Activated T-helper 17 cell treated with anti-CD3 and anti-CD28 coated beads, Interleukin-2, amount 50 U/mL, for 72 hours (primary cell): ENCODE measurements at places on chromosomes 5 and 9.

DNA sequence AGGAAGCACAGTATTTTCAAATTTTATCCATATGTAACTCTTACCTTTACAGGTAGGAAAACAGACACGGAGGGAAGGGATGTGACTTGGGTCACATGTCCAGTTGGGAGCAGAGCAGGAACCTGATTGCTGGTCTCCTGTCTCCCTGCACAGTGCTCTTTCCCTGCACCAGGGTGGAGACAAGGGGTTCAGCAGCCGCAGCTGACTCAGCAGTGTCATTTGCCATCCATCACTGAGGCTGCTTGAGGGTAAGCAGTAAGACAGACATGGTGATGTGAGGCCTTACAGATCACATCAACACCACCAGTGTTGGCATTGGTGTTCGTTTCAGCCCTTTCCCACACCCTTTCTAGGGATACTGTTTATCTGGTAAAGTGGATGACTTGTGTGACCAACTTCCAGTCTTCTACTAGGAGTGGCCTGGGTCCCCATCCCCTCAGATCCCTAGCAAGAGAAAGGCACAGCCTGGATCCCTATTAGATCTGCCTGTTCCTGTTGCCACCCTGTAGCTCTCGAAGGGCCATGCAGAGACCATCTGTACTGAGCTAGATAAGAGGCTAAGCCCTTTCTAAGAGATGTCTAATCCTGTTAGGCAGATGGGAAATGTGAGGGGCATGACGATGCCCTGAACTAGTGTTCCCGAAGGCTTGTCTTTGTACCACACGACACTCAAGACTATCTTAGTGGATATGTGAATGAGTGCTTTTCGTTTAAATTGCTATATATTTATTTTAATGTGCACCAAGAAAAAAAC lies 29.1 kb downstream of the FRMPD1 start:
- ATAC-seq = no peak

DNA sequence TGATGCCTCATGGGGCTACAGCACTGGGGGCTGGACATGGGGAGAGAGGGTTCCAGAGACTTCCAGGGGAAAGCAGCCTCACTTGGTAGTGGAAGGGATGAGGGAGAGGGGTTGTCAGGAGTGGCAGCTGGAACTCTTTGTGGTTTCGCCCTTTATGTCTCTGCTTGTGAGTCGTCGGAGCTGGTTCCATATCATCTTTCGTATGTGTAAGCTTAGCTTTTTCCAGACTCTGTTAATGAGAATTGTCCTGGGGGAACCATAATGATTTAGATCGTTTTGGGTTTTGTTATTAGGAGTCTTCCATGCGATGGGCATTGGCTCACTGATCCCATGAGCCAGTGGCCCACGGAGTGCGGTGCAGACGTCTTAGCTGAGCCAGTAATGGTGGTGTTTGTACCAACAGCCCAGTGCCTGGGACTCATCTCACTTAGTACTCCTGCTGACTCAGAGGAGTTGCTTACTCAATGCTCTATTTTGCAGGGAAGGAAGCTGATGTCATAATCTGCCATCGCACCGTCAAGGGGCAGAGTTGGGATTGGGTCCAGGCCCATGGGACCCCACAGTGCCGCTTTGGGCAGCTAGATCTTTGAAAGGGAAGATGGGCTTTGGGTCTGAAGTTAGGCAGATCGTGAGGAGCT lies 48.5 kb downstream of the NEK6 start:
- ATAC-seq = peak; percentile 67

- ATAC-seq = no peak
These were observed 180.3 kb downstream of the C9orf50 start for GRCh38 chr9:129440435-129441186.

- no peak for ATAC-seq
These were observed 87.3 kb downstream of the CFAP90 start for GRCh38 chr5:7763621-7764072.

- ATAC-seq = peak; percentile 79
These were observed 117.1 kb upstream of the WWC1 start for GRCh38 chr5:168174376-168174775.

DNA sequence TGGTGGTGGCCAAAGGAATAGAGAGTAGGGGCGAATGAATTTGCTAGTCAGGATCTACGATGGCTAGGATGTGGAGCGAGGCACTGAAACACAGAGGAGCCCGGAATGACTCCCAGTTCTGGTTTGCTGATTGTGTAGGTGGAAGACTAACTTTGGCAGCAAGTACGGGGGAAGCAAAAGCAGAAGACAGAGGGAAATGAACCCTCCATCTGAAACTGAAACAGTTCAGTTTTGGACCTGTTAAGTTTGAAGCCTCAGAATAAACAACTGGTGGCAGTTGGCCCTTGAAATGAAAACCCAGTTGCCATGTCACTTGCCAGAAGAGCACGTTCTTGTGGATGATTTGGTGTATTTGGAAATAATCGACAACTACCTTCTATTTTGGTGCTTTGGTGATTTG lies 15.4 kb upstream of the SMIM15 start:
- no peak for ATAC-seq

DNA sequence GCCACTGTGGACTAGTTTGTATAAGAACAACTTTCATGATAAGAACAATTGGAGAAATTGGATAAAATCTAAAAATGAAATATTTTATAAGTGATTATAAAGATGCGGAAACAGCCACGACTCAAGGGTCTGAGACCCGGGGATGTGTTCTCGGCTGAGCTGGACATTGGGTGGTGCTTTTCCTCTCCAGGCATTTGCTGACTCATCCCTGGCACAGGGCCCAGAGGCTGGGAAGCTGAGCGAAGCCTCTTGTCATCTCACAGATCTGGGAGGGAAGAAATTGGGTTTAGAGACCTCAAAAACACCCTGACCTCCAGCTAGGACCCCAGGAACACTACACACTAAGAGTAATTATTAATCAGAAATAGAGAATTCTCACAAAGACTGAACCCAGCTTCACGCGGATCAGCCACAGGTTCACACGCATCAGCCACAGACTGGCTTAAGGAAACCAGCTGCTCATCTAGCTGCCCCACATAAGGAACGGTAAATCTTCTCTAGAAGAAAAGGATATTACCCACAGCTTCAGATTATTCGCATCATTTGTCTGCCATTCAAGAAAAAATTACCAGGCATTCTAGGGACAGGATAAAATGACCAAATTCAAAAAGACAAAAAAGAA lies 2.8 kb upstream of the OR2V1 start:
- no peak for ATAC-seq

DNA sequence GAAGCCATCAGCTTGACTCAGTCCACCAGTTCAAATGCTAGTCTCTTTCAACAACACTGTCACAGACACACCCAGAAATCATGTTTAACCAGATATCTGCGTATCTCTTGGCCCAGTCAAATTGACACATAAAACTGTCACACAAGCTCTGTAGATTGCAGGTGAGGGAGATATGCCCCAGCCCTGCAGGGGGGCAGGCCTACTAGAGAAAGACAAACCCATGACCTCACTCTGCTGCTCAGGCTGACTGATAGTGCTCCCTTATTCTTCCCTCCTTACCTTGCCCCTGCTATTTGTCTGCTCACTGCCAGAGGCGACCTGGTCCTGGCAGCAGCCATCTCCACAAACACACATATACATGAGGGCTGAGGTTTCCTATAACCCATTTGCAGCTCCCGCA lies 351.3 kb downstream of the DRD1 start:
- no peak for ATAC-seq

DNA sequence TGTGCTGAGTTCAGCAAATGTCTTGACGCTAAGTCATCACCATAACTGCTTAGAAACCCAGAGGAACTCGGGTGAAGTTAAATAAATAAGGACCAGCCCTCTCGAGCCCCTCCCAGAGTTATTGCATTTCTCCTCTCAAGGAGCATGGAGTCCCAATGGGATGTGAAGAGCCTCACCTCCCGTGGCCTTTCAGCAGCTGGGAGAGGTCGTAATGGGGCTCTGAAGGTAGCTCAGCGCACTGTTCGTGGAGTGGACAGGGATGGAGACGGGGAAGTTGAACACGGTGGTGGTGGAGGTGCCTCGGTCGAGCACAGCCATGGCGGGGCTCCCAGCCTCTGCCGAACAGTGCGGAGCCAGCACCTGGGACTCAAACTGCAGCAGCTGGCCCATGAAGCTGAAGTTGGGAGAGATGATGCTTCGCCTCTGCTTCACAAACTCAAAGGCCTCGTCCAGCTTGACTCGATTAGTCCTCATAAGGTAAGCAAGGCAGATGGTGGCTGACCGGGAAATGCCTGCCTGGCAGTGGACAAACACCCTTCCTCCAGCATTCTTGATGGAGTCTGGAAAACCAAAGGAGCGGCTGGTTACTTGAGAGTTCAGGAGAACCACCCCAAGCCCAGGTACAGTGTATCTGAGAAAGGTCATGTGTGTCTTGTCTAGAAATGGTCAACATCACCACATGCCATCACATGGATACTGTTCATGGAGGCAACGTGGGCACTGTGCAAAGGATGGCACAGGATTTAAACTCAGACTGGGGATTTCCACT lies 2.2 kb downstream of the DUSP1 start:
- ATAC-seq = no peak

DNA sequence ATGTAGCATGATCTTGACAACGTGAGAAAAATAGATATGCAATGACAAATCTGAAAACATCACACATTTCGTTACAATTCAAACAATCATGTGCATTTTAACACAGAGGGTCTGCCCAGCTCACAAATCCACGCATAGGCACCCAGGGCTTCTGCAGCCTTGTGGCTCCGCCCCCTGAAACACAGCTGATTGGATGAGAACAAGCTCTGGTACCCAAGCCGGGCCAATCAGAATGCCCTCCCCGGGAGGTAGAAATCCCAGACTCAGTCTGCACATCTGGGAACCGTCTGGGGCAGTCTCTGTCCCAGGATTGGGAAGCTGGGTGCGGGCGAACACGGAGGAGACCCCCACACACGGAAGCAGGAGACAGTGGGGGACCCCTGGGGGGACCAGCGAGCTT lies 137.5 kb downstream of the GAPVD1 start:
- no peak for ATAC-seq

- no peak for ATAC-seq
These were observed 125.8 kb downstream of the BOD1 start for GRCh38 chr5:173490681-173491080.

GRCh38 chr9:86836797-86837196 lies 110.5 kb downstream of the GAS1 start:
- ATAC-seq = no peak

DNA sequence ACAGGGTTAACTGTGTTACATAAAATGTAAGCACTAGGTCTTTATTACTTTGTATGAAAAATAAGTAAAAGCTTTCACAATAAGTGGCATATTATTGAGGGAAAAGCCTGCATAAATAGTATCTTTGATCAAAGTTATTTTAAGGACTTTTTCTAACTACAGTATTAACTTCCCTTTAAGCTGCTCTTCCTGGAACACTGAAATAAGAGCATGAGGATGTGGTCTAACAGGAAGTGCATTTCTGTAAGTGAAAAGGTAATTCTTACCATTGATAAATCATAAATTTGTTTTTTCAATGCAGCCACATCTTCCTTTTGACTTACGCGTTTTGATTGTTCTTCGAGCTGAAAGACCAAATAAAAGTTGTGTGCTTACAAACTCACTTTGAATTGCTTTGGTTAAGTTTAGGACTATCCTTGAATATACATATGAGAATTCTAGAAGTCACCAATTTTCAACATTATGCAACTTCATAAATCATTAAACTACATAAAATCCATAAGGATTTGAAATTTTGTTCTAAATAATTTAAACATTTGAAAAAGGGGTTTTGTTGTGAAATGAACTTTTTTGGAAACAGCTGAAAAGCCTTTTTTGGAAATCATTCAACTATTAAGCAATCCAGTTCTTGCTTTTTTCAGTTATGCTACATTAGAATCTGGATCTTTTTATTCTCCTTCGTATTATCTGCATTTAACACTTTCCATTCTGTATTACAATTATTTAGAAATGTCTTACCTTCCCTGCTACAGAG lies 50.6 kb downstream of the RASEF start:
- no peak for ATAC-seq

GRCh38 chr5:19891658-19892057 lies 96.3 kb downstream of the CDH18 start:
- no peak for ATAC-seq

- ATAC-seq = no peak
These were observed 154.4 kb downstream of the PRELID2 start for GRCh38 chr5:145680767-145681166.

GRCh38 chr5:5381310-5381913 lies 41.1 kb upstream of the ICE1 start:
- no peak for ATAC-seq

- ATAC-seq = no peak
These were observed 11.5 kb downstream of the SPOCK1 start for GRCh38 chr5:137487600-137487999.

- ATAC-seq = no peak
These were observed 232.7 kb downstream of the EFNA5 start for GRCh38 chr5:107437986-107438510.

GRCh38 chr9:78004478-78005229 lies 27.0 kb downstream of the GNAQ start:
- ATAC-seq = no peak

- ATAC-seq = no peak
These were observed 9.1 kb upstream of the ANXA2R start for GRCh38 chr5:43049236-43049635.

GRCh38 chr9:1300941-1301340 lies 250.8 kb downstream of the DMRT2 start:
- no peak for ATAC-seq

DNA sequence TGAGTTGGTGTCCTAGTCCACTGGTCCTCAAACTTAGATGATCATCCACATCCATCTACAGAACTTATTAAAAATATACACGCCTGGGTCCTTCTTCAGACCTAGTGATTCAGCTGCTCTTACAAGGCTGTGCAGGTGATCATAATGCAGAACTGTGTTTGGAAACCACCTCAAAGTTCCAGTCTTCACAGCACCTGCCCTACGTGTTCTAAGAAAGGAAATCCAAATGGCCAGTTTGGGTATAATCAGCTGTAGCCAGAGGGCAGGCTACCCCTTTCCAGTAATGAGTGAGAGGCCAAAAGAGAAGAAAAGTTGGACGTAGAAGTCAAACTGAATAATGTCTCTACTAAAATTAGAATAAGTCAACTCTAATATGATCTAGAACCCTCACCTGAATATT lies 15.4 kb downstream of the REEP5 start:
- no peak for ATAC-seq

DNA sequence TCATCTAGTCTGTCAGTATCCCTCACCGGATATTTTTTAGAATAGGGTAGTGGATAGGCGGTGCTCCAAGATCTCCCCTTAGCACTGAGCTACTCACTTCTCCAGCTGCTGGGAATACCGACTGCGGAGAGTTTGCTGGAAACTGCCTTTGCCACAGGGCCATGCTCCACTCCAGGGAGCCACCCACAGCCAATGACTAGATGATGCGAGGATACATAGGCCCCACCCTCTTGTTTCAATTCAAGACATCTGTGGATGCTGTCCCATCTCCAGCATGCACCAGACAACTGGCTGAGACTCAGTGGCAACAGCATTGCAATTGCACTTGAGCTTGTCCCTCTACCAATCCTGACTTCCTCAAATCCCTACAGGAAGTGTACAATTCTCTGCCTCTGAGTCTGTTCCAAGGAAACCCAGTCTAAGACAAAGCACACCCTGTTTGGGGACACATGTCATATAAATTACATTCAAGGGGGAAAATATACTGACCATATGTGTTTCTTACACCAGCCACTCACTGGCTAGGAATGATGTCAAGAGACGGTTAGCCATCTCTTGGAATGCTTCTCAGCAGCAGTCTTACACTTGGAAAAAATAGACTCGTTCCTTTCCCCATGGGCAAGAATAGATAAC lies 312.6 kb upstream of the KIF2A start:
- ATAC-seq = no peak

- ATAC-seq = peak; percentile 64
These were observed 3.0 kb downstream of the DAPK1 start for GRCh38 chr9:87500491-87501270.
